Activated T-helper 1 cell treated with anti-CD3 and anti-CD28 coated beads, Interleukin-2, amount 50 U/mL, for 16 hours (primary cell): ENCODE measurements at places on chromosomes 13 and 19.

- DNase-seq: no peak
These were observed 85.8 kb upstream of the MLNR start for GRCh38 chr13:49134305-49134704.

- no peak for DNase-seq
These were observed 3.7 kb downstream of the PGLYRP2 start for GRCh38 chr19:15475611-15476010.

- DNase-seq: no peak
These were observed 21.0 kb upstream of the DPP9 start for GRCh38 chr19:4744451-4745174.

- DNase-seq: no peak
These were observed 2.1 kb downstream of the EDNRB start for GRCh38 chr13:77916488-77916887.

DNA sequence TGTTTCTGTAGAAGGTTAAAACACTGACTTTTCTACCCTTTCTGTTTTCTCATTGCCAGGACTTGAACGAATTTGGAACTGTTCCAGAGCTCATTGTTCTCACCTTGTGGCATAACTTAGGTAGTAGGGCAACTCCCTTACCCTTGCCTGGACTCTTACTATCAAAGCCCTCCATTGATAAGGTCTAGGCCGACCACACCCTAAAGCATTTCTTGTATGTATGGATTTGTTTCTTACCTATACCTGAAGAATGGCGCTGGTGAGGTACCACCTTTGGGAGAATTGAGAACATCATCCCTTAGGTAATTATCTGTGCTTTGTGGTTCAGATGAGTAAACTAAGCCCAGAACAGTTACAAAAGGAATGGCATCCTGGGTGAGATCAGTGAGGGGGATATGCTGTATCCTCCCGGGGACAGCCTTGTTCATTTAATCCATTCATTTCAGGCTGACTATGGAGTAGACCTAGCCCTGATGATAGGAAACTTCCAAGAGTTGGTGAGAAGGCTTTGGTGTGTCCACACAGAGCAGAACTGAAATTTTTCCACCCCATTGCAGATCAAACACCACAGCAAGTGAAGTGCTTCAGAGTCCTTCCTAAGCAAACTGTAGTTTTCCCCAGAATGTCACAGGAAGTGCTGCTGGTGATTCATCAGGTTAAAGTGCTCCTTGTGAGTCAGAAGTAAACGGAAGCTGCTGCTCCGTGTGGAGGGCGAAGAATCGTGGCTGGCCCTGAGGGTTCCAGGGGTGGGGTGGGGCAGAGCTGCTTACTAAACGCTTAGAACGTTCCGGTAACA, 113.0 kb downstream of the TEX26 start:
- peak; percentile 60 for DNase-seq

- DNase-seq: no peak
These were observed 213.7 kb downstream of the ZIC5 start for GRCh38 chr13:99757756-99758459.

DNA sequence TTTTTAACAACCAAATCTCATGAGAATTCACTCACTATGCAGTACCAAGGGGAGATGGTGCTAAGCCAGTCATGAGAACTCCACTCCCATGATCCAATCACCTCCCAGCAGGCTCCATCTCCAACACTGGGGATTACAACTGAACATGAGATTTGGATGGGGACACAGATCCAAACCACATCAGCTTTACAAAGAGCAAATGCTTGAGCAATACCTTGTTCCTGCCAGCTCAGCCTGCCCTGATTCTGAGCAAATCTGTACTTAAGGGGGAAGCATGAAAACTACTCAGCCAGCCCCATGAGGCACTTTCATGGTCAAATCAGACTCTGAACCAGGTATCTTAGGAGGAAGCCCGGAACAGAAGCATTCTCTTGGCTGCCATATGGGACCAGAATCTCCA, 259.9 kb downstream of the TBC1D4 start:
- no peak for DNase-seq

DNA sequence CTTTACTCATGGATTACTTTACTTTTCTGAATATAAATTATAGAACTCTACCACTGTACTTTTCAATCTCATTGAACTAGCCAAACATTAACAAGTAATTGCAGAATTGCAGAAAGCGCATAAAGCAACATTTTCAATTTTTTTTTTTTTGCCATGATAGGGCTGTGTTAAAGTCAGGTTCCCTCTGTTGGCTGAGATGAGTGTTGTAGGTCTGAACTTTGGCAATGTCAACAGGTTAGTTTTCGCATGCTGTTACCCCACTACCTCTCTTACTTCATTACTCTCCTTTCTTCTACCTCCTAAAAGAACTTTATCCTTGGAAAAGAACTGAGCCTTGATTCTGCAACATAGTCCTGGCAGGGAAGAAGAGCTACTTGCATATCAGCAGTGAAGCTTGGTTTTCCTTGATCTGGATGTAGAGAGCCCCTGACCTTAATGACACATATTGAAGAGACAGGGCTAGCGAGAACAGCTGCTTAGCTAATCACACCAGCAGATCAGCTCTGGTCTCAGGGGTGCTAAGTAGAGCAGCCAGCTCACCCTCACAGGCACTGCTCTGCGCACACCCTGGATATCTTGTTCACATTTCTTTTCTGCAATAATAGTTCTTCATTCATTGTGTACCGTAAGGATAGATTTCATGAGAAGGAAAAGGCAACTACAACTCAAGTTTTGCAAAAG, 119.5 kb downstream of the FLT1 start:
- no peak for DNase-seq

- DNase-seq: no peak
These were observed 32.6 kb downstream of the TFDP1 start for GRCh38 chr13:113616991-113617749.

- DNase-seq: no peak
These were observed 6.6 kb upstream of the CDX2 start for GRCh38 chr13:27975564-27976361.

DNA sequence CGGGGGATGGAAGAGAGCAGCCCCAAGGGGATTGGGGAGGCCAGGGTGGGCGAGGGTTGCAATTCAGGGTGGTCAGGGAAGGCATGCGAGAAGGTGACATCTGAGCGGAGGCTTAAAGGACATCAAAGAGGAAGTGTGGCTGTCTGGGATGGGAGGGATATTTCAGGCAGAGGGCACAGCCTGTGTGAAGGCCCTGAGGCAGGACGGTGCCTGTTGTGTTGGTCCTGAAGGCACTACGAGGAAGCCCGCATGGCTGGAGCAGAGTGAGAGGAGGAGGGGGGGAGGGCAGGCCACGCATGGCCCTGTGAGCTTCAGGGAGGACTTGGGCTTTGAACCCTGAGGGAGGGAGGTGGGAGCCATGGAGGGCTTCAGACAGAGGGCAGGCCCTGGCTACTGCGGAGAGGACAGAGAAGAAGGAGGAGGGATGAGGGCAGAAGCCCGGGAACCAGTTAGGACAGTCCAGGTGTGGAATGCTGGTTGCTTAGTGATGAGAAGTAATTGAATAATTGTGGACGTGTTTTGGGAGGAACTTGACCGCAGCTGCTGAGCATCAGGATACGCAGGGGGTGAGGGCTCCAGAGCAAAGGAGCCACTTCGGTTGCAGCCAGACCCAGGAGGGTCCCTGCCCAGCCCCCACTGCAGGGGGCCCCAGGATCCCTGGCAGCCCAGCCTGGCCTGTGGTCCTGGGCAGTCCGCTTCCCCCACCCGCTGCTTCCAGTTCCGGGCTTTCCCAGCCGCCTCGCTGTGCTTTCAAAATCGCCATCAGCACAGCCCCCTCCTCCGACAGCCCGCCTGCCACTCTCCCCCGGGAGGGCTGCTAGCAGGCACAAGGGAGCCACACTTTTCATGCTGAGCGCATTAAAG, 6.2 kb downstream of the TLE6 start:
- DNase-seq: no peak

- no peak for DNase-seq
These were observed 676.7 kb upstream of the SPRY2 start for GRCh38 chr13:81017513-81018152.

DNA sequence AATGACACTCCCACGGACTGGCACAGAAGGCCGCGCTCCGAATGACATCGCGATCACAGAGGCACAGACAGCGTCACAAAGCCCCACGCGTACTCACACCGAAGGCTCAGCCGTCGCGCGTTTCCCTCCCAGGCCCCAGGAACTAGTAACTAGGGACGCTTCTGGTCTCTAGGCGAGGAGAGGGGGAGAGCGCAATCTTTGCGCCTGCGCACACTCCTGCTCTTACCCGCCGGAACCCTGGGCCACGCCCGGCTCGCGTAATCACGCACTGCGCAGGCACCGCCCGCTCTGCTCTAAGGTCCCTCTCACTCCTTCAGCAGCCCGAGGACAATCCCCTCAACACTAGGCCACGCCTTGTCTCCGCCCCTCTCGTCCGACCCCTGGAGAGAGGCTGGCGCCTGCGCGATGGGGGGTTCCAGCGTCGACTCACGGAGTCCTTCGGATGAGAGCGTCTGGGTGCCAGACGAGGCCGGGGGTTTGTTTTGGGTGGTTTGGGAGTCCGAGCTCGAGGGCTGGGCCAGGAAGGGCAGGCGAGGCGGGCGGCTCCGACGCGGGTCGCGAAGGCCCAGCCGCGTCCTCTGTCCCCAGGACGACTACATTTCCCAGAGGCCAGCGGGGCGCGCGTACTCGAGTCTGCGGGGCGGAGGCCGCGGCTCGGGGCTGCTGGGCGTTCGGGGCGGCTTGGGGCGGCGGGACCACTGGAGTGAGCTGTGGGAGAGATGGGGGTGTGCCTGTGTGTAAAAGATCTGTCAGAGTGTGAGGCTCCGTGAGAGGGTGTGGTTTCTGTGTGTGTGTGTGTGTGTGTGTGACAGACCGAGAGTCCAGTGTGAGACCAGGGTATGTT, at the start of gene ZNF471:
TSS of gene ZNF471 (plus strand) at position 410 of the 844 bp plus-strand sequence. CDS start 3,717 bp downstream, outside the sequence.
- DNase-seq: peak; percentile 70

DNA sequence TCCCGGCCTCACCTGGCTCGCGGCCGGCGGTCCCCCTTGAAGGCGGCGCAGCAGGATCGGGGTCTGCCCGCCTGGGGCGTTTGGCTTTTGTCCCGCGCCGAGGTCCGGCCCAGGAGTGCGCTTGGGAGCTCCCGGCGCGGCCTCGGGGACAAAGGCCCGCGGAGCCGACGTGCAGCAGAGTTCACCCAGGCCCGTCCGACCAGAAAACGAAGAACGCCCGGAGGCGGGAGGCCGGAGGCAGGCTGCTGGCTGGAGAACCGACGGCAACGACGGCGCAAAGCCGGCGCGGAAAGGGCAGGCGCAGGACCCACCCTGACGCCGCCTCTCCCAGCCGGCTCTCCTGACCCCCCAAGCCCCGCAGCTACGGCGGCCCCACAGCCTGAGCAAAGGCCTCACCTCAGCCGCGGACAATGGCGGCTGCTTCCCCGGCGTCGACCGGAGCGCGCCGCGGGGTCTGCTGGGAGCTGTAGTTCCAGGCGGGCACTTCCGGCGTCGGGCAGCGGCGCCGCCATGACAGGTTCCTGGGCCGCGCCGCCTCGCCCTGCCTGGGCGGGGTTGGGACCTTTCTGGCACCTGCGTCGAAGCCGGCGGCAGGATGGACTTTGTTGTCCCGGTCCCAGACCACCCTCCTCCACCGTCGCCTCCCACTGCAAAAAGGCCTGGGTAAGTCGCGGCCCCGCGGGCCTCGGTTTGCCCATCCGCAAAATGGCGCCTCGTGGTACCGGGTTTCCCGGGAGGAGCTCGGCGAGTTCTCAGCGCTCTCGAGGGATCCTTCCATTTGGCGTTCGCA, at the start of gene ZNF606:
TSS of gene ZNF606 (minus strand) at position 437 of the 790 bp plus-strand sequence. CDS start 1,501 bp downstream, outside the sequence.
- DNase-seq: peak; percentile 76

GRCh38 chr19:45045671-45046353, 7.0 kb downstream of the CLASRP start:
- DNase-seq: no peak

GRCh38 chr13:96994017-96994857, at the start of gene OXGR1:
OXGR1 (minus strand) TSS chr13:96994476; CDS start chr13:96987759, 6,717 bp downstream.
- no peak for DNase-seq

- DNase-seq: no peak
These were observed 237.0 kb downstream of the LACC1 start for GRCh38 chr13:44116562-44117332.

DNA sequence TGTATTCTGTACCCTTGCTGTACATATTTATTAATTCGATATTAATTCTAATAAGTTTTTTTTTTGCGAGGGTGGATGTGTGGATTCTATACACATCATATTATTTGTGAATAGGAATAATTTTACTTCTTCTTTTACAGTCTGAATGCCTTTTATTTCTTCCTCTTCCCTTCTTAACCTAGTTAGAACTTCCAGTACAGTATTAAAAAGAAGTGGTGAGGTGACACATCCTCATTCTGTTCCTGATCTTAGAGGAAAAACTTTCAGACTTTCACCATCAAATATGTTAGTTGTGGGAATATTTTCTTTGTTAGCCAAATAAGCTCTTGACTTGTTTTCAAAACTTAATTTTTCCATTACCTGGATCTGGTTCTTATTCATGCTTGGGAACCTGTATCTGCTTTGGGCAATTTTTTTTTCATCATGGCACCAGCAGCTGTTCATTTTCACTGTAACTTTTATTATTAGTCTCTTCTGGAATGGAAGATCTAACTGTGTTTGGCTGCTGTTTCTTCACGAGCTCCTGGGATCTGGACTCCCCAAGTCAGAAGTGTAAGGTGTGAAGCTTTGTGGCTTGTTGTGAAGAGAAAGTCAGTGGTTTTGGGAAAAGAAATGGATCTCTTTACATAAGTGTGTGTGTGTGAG, 33.1 kb downstream of the RGCC start:
- DNase-seq: no peak

- DNase-seq: no peak
These were observed 12.2 kb upstream of the KLK12 start for GRCh38 chr19:51047031-51047335.

- DNase-seq: no peak
These were observed 42.8 kb downstream of the PIN1 start for GRCh38 chr19:9877780-9878510.

DNA sequence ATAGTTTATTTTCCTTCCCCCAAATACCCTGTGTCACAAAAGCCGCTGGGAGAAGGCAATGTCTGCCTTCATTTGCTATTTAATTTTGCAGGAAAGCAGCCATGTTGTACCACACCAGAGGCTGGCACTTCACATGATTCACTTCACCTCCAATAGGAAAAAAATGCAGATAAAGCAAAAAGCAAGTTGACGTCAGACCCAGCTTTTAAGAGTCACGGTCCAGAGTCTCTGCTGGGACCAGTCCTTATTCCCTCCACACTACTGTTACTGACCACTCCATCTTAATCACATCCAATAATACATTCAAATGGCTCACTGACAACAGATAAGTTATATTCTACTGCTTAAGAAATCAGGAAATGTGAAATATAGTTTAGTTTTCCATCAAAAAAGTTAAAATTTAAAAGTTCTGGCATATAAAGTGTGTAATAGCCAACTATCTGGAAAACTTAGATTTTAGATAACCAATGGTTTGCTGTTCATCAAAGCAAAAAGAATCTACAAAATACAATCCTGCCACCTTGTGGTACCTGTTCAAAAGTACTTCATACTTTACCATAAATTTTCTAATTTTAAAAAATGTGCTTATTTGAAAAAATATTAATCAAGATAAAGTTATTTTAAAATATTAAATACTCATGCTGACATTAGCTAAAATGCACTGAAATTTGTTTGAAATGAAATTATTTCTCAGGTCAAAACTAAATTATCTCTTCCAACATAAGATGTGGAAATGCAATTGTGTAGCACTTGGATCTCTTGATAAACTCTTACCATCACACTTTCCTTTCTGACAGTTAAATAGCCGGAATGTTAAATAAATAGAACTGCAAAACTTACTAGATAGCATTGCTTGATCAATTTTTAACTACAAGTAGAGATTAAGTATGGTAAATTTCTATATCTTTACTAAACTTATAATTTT, 97.3 kb downstream of the SERP2 start:
- no peak for DNase-seq

- no peak for DNase-seq
These were observed 15.7 kb upstream of the B3GNT3 start for GRCh38 chr19:17778968-17779929.
